ENCODE measurements at places on chromosomes 2 and 18.

- DNase-seq, result no peak
Measured at GRCh38 chr2:241887806-241888522, 18.4 kb downstream of the RTP5 start.

GRCh38 chr2:117607202-117607601 is 207.3 kb upstream of the DDX18 start:
- no peak for DNase-seq

DNA sequence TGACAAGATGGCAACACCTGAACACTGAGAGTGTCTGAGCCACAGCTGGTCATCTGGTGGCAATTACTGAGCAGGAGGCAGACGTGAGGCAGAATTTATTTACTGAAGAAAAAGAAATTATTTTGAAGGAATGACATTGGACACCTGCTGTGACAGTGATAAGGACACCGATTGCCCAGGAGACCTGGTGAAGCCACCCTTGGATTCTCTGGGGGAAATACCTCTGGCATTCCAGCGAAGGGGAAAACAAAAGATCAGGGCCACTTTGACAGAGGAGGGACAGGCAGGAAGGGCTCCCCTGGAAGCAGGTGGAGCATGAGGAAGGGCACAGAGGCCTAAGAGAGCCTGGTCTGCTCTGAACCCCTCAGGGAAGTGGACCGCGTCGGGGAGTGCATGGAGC is 85.4 kb upstream of the ALPP start:
- DNase-seq, result no peak

- DNase-seq, result no peak
Measured at GRCh38 chr2:25388491-25388890, 46.8 kb upstream of the DNMT3A start.

GRCh38 chr2:225512876-225513540 is 113.5 kb downstream of the NYAP2 start:
- DNase-seq, result no peak

DNA sequence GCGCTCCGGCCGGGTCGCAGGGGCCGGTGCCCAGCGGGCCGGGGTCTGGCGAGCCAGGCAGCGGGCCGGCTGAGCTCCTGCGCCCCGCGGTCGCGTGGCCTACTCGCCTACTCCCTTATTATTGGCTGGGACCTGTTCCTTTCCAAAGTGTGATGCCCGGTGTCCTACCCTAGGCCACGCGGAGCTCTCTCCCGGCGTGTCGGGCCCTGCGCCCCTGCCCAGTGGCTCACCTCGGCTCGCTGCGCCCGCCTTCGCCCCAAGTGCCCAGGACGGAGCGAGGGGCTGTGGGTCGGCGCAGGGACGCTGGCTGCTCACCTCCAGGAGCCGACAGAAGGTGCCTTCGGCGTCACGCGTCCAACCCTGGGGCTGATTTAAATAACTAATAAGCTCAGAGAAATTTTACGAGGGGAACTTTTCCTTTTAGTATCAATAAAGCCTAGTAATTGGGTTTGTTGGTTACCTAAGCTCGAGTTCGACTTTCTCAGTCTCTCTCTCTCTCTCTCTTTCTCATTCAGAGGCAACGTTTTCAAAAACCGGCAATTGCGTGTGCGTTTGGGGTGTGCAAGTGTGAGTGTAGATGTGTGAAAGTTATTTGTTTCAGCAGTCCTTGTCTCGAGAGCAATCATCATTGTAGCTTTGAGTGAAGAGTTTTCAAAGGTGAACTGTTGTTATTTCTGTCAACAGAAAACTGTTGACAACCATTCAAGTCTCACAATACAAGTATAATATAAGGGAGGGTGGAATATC is 7.0 kb upstream of the SATB2 start:
- DNase-seq, result no peak

DNA sequence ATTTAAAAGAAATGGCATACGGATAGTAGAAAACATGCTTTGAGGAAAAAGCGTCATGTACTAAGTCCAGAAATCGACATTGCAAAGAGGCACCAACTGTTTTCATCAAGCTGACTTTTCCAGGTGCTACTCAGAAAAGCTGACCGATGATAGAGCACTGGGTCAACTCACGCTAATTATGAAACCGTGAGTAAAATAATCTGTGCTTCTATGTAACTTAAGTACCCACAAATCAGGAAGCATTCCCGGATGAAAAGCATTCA is 353 bp upstream of the NUP35 start:
- no peak for DNase-seq

DNA sequence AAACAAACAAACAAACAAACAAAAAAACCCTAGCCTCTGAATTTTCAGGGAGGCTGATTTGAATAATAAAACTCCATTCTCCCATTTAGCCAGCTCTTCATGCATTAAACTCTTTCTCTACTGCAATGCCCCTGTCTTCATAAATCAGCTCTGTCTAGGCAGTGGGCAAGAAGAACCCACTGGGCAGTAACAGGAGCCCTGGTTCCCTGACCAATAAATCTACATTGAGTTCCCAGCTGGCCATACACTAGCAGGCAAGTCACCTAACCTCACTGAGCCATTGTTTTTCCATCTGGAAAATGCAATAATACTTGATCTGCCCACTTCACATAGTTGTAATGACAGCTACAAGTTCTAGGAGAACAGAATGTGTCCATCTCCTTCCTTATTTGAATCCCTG is 57.6 kb upstream of the YPEL5 start:
- no peak for DNase-seq

DNA sequence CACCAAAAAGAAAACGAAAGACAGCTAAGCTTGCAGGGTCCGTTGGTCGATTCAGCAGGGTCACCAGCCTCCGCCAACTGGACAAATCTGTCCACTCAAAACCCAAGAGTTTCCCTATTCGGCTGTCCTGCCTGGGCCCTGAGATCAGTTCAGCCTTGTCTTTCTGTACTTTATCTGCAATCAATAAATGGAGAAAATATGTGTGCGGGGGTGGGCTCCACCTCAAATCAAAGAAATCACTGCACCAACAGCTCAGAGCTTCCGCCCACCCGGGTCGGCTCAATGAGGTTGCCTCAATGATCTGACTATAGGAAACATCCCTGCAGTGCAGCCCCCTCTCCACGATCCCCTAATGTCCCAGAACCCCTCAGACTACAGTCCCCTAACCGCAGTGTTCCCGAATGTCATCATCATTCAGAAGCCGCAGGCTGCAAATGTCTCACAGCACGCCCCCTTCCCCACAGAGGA is 447 bp downstream of the GGCX start:
- no peak for DNase-seq

- no peak for DNase-seq
Measured at GRCh38 chr18:3051718-3052410, 38.9 kb upstream of the LPIN2 start.

- no peak for DNase-seq
Measured at GRCh38 chr18:564708-565561, 15.2 kb upstream of the CETN1 start.

- peak; percentile 11 for DNase-seq
Measured at GRCh38 chr2:61536180-61536571, 2.0 kb downstream of the XPO1 start.

GRCh38 chr2:24870440-24870839 is 49.6 kb downstream of the ADCY3 start:
- DNase-seq, result no peak

DNA sequence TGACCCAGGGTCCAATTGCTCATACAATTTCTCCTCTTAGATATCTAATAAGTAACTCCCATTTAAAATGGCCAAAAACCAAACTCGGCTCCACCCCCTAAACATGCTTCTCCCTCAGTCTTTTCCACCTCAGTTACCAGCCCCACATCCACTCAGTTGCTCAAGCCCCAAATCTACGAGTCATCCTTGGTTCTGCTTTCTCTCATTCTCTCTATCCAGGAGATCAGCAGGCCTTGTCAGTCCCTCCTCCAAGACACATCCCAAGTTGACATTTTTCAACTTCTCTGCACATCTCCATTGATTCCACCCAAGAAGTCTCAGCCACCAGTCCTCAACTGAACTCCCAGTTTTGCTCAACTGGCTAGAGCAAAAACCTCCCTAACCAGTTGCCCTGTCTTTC is 40.5 kb upstream of the RTN4 start:
- DNase-seq, result no peak

- no peak for DNase-seq
Measured at GRCh38 chr2:128784626-128785306, 466.1 kb upstream of the HS6ST1 start.

GRCh38 chr18:3448838-3449511 is 997 bp upstream of the TGIF1 start:
- DNase-seq, result peak; percentile 79

GRCh38 chr2:70510313-70510712 is 43.3 kb downstream of the TGFA start:
- no peak for DNase-seq

DNA sequence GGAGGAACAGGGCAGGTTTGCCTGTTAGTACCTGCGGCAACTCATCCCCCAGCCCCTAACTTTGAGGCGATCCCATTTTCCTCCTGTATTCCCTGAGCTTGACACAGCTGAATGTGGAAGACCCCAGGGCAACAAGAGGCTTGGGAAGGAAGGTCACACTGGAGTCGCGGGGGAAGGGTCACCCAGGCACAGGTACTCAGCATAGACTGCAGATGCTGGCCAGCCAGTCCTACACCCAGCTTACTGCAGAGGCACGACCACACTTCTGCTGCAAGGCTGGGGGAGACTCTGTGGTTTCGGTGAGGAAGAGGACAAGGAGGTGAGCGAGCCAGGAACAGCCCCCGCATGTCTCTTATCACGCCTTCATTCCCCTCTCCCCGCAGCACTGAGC is 91.5 kb downstream of the MALT1 start:
- no peak for DNase-seq

GRCh38 chr2:58645017-58645416 is 403.9 kb upstream of the FANCL start:
- DNase-seq, result no peak

GRCh38 chr18:69250305-69251151 is 150.2 kb upstream of the DOK6 start:
- DNase-seq, result peak; percentile 59

DNA sequence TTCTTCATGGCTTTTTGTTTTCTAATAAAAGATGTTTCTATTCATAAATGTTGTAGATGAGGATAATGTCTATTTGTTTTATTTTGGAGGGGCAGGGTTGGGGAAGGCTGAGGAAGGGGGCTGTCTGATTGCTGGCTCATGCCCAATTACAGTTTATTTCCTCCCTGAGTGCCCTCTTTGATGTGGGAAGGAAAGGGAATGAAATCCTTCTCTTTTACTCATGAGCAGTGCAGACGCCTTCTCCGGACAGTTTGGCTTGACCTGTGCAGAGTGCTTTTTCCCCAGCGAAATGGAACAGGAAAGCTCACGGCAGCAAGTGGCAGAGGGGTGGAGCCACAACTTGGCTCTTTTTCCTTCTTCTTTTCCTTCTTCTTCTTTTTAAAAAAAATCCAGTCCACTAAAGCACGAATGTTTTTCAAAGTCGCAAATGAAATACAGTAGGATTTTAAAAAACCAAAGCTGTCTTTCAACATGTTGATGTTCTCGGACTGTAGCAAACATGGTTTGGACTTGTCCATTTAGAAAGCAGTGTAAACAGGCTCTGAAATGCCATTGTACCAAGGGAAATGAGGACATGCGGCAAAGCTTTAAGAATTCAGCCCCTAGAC is 34.5 kb downstream of the RAB31 start:
- peak; percentile 69 for DNase-seq

- no peak for DNase-seq
Measured at GRCh38 chr18:38494065-38494464, 928.5 kb upstream of the CELF4 start.

- DNase-seq, result no peak
Measured at GRCh38 chr2:136209561-136210454, 91.9 kb upstream of the CXCR4 start.

- no peak for DNase-seq
Measured at GRCh38 chr2:176188774-176189680, 559 bp downstream of the HOXD1 start.

DNA sequence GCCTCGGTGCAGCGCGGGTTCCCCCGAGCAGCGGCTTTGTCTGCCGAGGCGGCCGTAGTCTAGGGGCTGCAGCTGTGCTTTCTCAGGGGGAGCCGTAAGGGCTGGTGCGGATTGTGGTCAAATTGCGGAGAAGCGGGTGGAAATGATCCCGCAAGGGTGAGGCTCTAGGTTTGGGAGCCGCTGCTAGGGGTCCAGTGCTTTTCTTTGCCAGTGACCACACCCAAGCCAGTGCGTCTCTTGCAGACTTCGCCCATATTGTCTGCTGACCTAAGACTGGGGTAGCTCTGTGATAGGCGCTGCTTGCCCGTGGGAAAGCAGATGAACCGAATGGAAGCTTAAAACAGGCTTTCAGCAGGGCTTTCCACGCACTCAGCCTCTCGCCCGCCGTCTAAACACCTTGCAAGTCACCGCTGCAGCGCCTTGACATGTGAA is 2.1 kb downstream of the DPYSL5 start:
- DNase-seq, result no peak

GRCh38 chr2:84442888-84443287 is 16.2 kb downstream of the SUCLG1 start:
- DNase-seq, result no peak

- DNase-seq, result no peak
Measured at GRCh38 chr2:72834596-72834995, 8.8 kb upstream of the EXOC6B start.

DNA sequence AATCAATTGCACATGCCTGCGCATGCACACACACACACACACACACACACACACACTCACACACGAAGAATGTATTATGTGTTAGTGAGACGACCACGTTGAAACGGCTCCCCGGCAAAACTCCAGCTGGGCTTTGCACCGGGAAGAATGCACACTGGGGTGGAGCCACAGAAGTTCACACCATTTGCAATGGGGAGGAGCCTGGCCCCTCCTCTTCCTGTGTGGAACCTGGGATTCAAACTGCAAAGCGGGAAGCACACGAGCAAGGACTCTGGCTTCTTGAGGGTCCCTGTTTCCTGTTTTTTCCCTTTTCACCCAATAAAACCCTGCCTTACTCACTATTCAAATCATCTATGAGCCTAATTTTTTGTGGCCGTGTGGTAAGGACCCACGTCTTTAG is 304.0 kb upstream of the TMEFF2 start:
- DNase-seq, result no peak

- no peak for DNase-seq
Measured at GRCh38 chr2:27871802-27872201, 18.4 kb downstream of the RBKS start.

DNA sequence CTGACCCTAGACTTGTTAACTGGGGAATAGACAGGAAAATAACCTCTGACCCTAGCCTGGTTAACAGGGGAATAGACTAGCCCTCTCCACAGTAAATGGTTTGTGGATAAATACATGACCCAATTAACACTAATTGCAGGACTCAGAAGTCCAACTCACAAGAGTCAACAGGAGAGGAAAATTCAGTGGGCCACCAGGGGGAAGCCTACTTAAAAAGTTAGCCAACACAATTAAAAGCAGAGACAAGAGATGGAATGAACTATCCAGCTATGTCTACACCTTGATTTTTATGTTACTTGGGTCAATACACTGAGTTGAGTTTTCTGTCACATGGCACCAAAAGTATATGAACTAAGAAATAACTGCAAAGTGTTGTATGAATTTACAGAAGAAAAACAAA is 158.8 kb upstream of the SLC39A10 start:
- peak; percentile 20 for DNase-seq
